ENCODE measurements at places on chromosomes 3 and 15. TPM values are rescaled to one million over a fixed set of nuclear protein-coding genes. Genes with fewer than 3 reads are reported as not detected.
A peak's percentile ranks its signal among the peaks of the same experiment; 100 is the strongest.

GRCh38 chr3:129794311-129795185, 99.0 kb downstream of the TMCC1 start:
- peak; percentile 68 for DNase-seq

DNA sequence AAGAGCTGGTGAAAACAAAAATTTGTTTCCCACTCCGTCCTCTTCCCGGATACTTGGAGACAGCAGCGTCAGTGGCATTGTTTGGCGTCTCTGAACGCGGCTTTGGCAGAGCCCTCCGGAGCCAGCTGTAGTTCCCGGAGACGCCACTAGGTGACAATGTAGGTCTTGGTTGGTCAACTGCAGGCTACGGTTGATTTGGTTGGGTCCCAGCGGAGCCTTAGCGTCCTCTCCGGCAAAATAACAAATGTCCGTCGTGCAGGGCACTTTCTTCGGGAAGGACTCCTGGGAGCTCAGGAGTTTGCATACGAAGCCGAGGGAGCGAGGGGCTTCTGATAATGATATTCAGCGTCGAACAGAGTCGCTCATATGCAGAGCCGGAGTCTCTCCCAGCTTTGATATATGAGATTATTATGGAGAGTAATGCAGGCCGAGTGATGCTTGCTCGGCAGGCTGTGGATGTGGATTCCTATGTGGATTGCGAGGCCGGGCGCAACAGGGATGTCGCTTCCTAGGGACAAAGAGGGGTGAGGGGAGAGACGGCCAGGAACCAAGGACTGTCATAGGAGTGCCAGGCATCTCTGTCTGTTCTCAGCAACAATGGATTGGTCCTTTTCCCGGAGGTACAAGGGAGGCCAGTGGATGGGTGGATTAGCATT, 74.8 kb downstream of the IL20RB start:
- peak; percentile 88 for DNase-seq

DNA sequence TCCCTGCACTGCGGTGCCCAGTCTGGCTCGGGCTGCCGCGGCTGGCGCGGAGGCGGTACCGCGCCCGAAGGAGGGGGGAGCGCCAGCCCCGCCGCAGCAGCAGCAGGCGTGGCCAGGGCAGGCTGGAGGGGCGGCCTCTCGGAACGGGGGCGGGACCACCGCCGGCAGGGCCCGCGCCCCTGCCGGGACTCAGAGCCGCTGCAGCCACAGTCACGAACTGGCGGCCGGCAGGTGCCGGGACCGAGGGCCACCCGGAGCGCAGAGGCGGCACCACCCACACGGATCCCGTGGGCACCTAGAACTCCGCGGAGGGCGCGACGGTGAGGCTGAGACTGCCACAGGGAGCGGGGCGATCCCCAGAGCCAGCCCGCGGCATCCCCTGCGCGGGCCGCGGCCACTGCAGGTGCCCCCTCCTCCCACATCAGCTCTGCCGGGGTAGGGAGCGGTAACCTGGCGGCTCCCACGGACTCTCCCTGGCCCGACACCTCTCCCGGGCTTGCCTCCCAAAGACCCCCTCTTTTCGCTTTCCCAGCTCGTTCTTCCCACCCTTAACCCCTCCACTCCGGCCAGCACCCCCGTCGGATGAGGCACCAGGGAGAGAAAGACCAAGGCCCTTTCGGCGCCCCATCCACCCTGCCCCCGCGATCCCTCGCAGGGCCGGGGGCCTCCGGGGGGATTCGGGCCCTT, at the start of gene VWA5B2:
Gene VWA5B2 (plus strand): TSS at position 192 of the 687 bp plus-strand sequence. CDS start 944 bp downstream, outside the sequence.
- peak; percentile 83 for DNase-seq

DNA sequence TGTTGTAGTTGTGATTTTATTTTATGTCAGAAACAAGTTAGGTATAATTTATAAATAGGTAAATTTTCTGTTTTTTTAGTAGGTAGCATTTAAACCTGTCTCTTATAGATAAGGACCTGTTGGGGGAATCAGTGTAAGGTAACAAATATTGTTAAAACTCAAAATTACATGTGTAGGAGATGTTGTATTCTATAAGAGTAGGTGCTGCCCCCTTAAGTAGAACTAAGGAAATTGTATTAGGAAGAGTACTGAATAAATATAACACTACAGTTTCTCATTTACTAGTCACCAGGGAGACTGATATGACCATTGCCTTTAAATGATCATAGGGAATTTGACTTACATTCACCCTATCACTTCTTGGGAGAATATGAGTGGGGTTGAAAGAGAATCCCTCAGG, 31.2 kb downstream of the SLC25A36 start:
- DNase-seq, result no peak

GRCh38 chr3:140007911-140008869, 73.2 kb downstream of the CLSTN2 start:
- DNase-seq, result no peak

GRCh38 chr3:52185311-52185710, 12.6 kb upstream of the ALAS1 start:
- no peak for DNase-seq

- no peak for DNase-seq
Measured at GRCh38 chr15:61974759-61975158, 85.5 kb downstream of the VPS13C start.

DNA sequence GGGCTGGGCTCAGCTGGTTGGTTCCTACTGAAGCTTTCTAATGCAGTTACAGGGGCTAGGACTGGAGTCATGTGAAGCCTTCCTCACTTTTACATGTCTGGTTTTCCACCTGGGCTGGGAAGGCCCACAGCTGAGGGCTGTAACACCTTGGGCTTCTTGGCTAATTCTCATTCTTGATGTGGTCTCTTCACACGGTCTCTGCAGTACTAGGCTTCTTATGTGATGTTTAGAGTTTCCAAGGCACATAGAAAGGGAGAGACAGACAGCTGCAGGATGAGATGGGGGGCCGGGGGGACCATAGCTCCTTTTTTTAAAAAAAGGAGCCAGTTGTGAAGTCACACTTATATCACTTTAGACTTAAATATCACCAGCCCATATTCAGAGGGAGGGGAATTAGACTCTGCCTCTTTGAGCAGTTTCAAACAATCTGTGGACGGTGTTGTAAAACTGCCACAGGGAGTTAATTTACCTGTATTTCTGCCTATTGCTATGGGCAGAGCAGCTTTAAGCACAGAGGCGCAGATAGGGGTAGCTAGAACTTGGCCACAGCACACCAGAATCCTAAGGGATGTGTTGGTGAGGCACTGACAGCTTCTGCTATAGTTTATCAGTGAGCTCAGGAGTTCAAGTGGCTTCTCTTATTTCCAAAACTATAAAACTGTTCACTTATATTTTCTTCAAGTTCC, 46.7 kb downstream of the NKIRAS1 start:
- no peak for DNase-seq

- no peak for DNase-seq
Measured at GRCh38 chr3:149207475-149207874, 14.2 kb downstream of the CP start.

- DNase-seq, result no peak
Measured at GRCh38 chr3:70273492-70273891, 38.9 kb downstream of the MDFIC2 start.

GRCh38 chr3:120469882-120470301, 19.1 kb upstream of the FSTL1 start:
- DNase-seq, result no peak

DNA sequence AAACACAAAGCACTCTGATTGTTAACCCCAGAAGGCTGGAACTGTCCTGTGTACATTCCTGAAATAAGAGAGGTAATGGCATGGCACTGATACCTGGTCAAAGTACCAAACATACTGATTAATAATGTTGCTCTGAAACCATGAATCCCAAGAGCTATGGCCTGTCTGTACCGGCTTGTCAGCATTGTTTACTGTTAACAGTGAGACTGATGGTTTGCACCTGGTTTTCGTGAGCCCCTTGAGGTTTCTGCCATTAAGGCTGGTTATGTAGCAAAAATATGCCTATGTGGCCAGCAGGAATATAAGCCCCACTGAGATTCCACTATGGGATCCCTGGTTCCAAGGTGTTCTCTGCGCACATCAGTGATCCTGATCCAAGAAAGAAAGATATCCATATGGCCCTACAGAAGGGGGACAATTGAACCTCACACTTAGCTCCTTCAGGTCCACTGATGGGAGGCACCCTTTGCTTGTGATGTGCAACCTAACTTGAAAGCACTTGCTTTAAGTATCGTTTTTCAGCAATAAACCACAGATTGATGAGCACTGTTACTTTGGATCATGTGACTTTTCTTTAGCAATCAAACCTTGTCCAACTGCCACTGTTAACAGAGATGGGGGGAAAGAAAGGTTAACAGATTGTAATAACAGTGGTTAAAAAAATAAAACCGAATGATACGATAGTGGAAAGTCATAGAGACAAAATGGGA, 65.2 kb downstream of the TBL1XR1 start:
- no peak for DNase-seq

DNA sequence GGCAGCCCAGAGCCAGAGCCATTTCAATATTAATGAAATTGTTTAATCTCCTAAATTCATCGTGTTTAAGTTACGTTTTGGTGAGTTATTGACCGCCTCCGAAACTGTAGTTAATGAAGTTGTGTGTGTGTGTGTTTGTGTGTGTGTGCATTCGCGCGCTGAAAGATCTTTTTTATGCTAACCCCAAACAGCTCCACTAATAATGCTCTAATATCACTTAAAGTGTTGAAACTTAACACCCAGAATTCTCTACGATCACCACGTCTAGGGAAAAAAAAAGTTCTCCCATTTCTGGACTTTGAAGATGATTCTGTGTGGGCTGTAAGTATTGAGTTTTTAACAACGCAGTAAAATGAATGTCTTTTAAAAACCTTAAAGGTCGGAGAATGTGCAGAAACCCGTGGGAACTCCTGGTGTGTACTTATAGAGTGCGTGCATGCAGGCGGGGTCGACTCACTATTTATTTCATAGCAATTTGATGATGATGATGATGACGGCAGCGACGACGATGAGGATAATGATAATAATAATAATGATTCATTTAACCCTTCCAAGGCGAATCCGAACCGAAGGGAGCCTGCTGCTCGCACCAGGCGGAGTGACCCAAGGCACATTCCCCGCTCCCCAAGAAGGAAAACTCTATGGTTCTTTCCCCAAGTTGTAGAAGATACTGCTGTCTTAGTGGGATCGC, 1.4 kb upstream of the FOXB1 start:
- DNase-seq, result no peak

DNA sequence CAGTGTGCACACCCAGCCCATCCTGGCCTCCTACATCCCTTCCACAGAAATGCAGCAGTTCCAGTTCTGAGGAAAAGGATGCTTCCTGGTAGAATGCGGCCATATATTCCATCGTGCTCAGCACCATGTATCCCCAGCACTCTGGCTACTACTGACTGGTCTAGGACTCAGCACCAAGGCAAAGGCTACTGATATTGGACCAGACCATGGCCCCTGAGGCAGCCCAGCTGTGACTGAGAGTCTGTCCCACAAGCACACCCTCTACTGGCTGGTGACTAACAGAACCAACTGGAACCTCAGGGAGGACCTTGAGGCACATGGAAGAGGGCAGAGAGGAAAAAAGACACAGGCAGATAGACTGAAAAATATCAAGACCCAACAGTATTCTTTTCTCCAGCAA, 30.0 kb downstream of the TARS3 start:
- no peak for DNase-seq

- peak; percentile 65 for DNase-seq
Measured at GRCh38 chr3:155805204-155805801, 775 bp downstream of the C3orf33 start.

DNA sequence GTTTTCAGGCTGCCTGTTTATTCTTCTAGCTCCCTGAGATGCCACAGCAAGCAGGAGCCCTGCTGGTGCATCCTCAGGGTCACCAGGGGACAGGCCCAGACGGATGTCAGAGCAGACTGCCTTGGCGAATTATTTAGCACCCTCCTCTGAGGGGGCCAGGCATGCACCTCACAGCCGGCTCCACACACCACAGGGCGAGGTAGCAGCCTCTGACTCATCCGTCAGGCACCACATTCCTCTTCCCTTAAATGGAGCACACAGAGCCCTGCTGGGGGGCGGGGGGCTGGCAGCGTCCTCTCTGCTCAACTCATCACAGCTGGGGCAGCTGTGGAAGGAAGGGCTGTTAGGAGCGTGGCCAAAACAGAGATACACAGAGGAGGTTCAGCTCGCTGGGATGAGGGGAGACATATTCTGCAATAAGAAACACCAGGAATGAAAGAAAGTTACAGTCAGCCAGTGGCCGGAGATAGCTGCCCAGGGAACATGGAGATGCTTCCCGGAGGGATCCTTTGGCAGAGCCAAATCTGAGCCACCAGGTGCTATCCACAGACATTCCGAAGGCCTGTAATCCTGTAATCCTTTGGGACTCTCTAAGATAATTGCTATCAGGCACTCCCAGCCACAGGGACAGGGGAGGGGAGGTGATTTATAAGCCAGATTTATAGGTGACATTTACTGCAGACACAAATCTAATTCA, 13.9 kb upstream of the PRICKLE2 start:
- DNase-seq, result peak; percentile 53

DNA sequence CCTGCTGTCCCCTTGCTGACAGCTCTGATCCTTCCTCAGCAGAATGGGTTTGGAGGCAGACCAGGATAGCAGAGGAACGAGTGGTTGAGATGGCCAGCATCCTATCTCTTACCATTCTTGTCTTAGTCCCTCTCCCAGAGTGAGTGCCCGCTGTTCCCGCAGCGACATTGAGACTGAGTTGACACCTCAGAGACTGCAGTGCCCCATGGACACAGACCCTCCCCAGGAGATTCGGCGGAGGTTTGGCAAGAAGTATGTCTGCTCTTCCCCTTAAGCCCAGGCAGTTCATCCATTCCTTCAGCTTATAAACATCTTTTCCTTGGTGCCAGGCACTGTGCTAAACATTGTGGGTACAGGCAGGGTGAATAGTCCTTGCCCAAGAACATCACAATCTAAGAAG, 21.2 kb downstream of the DUOX1 start:
- no peak for DNase-seq

DNA sequence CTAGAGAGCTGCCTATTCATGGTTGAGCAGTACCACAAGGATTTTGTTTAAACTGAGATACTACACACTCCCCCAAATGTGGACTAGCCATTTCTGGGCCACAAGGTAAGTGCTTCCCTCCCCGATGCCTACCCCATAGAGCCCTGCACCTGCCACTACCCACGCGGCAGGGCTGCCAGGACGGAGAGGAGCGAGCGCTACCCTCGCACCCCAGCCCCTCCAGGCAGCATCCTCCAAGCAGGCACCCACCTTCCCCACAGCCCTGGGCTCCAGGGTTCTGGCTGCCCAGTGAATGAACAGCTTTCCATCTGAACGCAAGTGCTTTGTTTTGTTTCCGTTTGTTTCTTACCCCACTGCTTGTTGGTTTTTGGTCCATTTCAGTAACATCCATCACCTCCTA, 59.2 kb downstream of the CHDH start:
- DNase-seq, result no peak

The FBXO40 gene
- total RNA-seq, result not detected

The CLDN1 gene
- 57.9 TPM for total RNA-seq

The MYH15 gene
- total RNA-seq, result not detected

The ST8SIA2 gene
- not detected for total RNA-seq

The SKOR1 gene
- total RNA-seq, result 0.78 TPM

The SHC4 gene
- total RNA-seq, result 0.78 TPM
